Muscle of back (tissue), 13 donors: ENCODE measurements at places on chromosomes 3 and 15.
A peak's percentile ranks its signal among the peaks of the same experiment; 100 is the strongest.

DNA sequence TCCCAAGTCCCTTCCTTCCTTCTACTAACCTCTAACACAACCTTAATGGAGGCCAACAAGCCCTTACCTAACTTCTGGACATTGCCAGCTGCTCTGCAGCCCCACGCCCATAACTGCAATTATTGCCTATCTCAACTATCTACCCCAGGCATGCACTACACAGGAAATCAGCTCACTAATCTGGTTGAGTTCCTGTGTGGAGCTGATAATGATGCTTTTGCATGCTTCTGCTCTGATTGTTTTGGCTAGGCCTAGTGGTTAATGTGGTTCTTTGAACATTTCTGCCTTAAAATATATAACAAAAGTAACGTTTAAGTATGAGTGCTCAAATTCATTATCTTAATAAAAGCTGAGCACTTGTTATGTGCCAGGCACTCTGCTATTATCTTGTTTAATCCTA, 463.9 kb downstream of the MFSD1 start:
- no peak for DNase-seq

GRCh38 chr15:65767895-65768294, 24.2 kb downstream of the DENND4A start:
- DNase-seq = no peak

GRCh38 chr3:11641316-11641682, 2.4 kb downstream of the VGLL4 start:
- no peak for DNase-seq

- no peak for DNase-seq
These were observed 243.2 kb downstream of the NEK10 start for GRCh38 chr3:27125821-27126501.

- no peak for DNase-seq
These were observed 118.2 kb upstream of the GOLIM4 start for GRCh38 chr3:168213920-168214319.

DNA sequence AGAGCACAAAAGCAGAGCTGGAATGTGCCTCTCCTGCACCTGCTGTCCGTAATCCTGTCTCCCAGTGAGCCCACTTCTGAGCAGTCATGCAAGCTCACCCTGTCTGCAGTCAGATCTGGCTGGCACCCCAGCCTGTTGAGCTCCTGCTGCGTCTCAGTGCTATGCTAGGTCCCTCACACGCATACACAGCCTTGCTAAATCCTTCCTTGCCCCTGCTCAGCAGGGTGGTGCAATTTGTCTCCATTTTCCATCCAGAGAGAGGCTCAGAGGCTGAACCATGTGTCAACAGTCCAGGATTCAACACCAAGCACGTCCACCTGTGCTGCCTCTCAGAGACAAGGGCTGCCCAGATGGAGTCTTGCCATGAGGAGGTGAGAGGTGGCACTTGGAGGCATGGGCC, 11.0 kb downstream of the POMGNT2 start:
- DNase-seq = no peak

DNA sequence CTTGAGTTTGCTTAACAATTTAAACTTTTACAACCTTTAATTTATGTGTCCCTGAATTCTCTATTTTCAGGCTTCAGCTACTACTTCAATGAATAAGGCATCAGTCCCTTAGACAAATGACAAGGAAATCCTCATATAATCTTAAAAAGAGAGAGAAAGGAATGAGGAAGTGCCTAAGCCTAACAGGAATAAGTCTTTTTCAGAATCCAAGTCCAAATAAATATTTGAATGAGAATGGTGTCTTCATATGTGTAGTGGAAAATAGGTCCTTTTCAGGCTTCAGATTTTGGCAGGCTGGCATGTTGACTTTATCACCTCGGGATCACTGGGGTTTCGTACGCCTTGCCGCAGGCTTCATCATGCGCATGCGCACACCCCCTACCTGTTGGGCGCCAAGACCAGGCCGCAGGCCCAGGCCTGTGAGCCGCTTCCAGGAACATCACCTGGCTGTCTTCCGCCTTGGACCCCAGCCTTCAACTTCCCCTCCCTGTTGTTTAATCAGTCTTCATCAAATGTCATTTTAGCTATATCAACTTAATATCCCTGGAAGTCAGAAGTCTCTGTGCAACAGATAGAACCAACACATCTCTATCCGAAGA, 334.5 kb downstream of the SOX2 start:
- DNase-seq = no peak

- no peak for DNase-seq
These were observed 500.2 kb upstream of the GBE1 start for GRCh38 chr3:82261637-82262036.

DNA sequence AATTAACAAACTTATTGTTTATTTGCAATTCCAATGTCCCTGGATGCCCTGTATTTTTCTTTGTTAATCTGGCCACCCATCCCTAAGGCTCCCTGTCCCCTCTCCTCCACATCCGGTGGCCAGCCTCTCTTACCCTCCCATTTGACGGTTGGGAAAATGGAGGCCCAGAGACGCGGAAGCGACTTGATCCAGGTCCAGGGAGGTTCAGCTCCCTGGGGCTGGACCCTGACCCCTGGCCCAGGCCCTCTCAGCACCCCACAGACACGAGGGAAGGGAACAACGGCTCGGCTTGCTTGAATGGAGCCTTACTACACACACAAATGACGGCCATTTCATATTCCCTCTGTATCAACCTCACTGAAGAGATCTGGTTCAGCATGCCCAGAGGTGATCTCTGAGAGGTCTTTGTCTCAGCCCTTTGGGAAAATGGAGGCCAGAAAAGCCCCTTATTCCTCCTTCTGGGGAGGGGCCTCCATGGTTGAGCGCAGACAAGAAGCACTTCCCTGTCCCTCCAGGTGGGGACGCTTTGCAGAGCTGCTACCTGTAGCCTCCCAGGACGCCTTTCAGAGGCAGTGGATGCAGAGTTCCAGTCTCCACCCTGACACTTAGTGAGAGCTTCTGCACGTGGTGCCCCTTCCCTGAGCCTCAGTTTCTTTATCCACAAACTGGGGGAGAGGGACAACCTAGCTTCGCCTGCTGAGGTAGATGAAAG, 82.1 kb downstream of the ATP2B2 start:
- DNase-seq = no peak

DNA sequence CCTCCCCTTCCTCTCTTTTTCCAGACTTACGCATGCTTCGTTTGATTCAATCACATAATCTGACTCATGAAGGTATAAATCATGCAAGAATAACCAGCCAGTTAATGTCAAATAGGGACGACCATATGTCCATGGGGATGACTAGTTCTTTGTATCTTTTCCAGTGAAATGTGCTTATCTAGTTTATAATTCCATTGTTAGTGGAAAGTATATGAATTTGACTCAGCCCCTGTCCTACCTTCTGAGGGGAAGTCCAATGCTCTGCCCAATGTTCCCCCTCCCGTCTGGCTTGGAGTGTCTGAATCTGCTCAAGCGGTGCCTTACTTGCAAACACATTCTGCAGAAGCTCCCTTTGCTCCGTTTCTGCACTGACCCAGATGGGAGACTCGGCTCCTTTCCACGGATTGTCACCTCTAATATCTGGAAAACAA, 55.0 kb upstream of the EPHB3 start:
- DNase-seq = peak; percentile 54

DNA sequence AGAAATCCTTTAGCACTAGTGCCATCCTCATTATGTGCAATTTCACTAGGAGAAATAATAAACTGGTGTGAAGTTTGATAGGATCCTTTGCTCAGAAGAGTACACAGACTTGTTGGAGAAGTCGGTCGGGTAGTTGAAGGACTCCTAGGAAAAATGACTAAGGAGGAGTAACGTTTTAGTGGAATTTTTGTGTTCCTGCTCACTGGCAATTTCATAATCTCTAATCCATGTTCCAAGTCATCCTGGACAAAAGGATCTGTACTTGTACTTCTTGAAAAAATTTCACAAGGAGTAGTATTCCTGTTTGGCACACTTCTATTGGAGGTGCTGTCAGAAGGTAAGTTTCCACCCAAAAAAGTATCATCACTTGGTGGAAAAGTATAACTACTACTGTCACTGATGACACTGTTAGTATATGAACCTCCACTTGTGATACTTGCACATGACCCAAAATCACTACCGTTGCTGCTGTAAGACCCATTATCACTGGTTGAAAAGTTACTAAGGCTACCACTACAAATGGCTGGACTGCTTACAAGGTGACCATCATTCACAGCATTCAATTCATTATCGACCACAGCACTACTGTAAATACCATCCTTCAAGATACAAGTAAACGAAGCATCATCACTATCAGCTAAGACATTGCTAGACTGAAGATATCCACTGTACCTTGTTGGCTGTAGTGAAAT, 77.4 kb downstream of the NEDD4 start:
- DNase-seq = no peak

DNA sequence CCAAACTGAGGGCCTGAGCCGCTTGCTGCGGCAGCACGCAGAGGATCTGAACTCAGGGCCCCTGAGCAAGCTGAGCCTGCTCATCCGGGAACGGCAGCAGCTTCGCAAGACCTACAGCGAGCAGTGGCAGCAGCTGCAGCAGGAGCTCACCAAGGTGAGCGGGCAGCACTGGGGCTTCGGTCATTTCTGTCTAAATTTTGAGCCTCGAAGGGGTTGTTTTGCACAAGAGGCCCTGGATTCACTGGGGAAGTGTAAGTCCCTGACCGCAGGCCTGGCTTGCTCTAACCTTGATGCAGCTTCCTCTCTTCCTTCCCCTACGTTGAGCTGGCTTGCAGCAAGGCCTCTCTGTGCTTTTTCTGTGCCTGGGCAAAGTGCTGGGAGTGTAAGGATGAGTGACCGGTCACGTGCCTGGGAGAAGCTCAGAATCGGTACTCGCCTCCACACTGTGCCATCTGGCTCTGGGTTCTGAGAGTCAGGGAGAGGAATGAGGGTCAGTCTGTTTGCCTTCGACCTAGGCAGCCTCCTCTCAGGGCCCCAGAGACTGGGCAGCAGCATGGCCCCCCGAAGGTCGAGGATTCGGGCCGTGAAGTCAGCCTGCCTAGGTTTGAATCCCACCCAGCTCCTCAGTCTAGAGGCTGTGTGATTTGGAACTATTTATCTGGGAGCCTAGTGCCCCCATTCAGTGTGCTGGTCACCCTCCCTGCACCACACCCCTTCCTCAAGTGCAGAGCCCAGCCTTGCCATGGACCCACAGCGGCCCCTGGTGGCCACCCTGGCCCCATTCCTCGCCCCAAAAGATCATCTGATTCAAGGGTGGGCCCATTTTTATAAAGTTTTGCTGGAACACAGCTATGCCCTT, 1.4 kb downstream of the FES start:
- DNase-seq = no peak

GRCh38 chr3:46724424-46724823, 6.8 kb upstream of the PRSS50 start:
- no peak for DNase-seq

DNA sequence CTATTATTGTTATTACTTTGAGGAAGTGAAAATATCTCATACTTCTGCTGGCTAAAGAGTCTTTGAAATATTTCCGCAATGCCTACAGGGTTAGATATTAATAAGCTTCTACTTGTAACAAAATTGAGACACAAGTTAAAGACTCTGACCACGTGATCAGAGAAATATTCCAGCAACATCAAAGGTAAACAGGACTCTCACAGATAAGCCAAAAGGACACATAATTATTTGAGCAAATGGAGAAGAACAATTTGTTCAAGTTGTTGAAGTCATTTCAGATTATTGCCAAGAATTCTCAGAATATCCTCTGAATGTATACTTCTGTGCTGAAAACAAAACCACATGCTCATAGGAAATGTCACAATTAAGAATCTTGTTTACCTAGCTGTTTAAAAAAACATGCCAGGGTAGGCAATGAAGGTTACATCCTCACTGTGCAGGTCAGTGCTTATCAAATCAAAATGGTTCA, 225.8 kb upstream of the ALCAM start:
- DNase-seq = peak; percentile 2

DNA sequence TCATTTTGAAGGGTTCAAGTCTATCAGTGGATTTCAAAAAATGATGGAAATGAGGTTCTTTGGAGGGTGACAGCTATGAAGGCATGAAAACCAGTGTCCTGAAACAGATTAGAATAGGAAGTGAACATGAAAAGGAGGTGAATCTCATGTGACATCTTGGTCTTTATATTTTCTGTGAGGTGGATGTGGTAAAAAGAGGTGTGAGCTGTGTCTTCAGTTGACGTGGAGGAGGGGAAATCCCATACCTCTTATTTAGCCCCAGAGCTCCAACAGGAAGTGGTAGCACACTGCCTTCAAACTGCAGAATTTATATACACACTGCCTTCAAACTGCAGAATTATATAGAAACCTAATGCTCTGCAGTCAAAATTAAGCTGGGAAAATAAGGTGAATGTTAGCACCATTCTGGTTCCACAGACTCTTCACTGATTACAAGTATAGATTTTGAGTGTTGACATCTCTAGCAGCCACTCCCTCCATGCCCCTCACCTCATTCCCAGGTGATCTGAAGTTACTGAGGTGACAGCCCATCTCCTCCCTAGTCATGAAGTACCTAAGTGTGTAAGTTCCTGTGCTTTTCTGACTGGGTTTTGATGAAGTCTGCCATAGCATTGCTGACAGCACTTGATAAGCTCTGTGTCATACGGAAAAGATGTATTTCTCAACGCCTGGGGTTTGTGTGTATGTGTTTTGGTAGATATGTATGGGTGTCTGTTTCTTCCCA, 2.7 kb downstream of the RAB8B start:
- no peak for DNase-seq

DNA sequence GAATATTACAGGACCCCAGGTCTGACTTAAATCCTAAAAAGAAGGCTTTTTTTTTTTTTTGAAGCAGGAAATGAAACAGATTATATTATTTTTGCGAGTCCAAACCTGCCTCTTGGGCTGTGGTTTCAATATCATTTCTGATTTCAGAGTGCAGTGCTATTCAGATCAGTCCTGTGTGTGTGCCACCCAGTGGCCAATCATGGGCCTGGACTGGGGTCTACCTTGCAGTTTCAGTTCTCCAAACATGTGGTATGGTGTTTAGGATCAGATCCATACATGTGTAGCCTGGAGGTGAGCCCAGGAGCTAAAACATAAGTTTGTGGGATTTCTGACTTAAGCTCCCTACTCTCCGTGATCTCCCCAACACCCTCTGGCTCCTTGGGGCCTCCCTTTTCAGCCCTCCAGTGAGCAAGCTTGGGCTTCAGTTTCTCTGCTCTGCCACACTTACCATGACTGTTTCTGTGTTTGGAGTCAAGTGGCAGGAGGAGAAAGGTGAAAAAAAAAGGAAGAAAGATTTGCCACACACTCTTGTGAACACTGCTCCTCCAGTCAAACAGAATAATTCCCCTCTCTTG, 12.1 kb upstream of the THSD4 start:
- no peak for DNase-seq

DNA sequence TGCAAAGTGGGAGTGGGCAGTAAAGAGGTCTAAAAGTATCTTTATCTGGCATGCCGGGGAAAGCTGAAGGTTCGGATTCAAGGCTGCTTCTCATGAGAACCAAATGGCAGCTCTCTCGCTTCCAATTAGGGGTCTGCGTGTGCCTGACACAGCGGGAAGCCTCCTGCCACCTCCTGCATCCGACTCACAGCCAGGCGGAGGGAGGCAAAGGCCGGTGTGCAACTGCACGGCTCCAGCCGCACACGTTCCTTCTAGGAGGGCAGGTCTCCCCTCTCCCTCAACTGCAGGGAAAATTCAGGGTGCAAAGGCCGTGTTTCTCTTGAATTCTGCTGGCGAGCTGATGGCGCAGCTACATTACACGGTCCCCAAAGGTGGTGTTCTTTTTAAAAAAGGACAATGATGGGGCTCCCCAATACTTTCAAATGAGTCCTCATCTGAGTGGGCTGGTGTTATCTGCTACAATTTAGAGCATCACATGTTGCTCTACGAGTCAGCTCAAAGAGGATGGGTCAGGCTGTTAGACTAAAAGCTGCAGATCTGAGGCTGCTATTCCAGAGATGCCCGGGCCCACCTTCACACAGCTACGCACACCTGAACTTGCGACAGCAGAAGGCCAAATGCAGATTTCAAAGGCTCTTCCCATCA, 226.6 kb downstream of the ADAMTS17 start:
- no peak for DNase-seq

GRCh38 chr15:73677146-73677607, 7.0 kb upstream of the CD276 start:
- DNase-seq = peak; percentile 55
